NCI-H2171 treated with DMSO at 0.1 percent for 48 hours (cell line): ENCODE measurements at places on chromosomes 5 and 9.

DNA sequence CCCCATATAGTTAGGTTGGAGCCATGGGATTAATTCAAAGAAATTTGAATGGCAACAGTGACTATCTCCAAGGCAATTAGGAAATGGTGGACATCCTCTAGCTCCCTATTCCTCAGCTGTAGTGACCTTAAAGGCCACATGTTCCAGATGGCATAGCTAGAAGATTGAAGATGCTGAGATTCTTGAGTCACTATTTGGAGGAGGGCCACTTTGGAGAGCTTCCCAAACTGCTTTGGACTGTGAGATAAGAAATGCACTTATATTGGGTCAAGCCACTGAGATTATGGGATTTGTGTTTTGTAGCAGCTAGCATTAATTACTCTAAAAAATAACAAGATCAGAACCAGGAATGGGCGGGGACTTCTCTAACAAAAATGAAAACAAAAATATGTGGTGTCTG, 636.2 kb upstream of the CCNG1 start:
- DNase-seq: no peak

- no peak for DNase-seq
Observed at GRCh38 chr9:120532475-120532874, 47.5 kb downstream of the CDK5RAP2 start.

DNA sequence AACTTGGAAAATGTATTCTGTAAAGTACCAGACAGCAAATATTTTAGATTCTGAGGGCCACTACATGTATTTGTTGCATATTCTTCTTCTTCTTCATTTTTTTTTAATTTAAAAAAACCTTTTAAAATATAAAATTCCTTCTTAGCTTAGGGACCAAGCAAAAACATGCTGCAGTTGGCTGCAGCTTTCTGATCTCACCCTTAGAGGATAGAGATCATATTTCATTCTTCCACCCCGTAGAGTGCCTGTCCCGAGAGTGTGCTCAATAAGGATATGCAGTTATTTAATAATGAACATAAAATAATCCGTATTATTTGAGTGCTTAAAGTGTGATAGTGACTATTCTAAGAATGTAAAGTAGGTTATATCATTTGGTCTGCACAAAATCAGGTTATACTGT, 204.2 kb upstream of the CD180 start:
- peak; percentile 55 for DNase-seq

- DNase-seq: no peak
Observed at GRCh38 chr5:39195198-39195826, 24.1 kb downstream of the FYB1 start.

DNA sequence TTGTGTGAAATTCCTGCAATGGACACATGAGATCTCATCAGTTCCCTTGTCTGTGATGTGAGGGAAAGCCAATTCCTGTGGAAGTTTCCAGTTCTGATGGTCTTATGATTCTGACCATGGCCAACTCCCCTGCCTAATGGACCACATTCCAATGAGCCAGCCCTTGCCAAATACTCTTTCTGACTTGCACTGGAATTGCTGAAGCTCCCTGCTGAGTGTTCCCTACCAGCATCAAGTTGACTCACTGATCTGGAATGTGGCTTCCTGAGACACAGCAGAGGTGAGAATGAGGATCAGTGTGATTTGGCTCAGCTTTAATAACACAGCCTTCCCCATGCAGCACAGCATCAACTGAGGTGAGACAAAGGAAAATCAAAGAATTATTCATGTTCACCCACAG, 427.8 kb downstream of the KDM4C start:
- no peak for DNase-seq

GRCh38 chr5:163529698-163530097, 24.3 kb downstream of the MAT2B start:
- DNase-seq: no peak

- DNase-seq: no peak
Observed at GRCh38 chr5:128708841-128709240, 170.8 kb upstream of the FBN2 start.

DNA sequence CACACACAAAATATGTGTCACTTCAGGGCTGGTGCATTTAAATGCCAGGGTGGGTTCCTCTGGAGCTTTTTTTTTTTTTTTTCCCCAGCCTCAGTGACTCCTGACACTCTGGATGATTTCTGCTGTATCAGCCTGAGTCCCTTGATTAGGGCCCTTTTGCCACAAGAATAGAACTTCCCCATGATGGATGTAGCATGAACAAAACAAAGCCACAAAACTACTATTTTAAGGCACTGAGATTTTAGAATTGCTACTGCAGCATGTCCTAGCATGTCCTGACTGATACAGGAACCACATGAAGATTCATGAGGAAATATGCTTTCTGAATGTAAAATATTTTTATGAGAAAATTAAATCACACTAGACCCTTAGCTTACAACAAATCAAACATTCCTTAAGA, 13.9 kb upstream of the ADGRD2 start:
- no peak for DNase-seq

DNA sequence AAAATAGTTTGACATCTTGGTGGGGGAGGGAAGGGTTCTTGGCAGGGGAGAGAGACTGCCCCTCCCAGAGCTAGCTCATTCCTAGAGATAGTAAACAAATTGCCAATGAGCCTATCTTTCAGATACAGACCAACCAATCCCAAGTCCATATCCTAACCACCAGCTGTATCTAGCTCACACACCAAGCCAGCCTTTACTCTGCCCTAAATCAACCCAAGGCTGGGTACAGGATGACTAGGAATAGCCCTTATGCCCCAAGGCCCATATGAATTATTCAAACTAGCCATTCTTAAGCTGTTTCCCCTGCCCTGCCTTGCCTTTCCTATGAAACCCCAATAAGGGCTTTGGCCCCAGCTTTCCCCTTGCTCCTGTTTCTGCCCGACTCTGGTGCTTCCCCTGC, 281.3 kb upstream of the PANK3 start:
- DNase-seq: no peak

DNA sequence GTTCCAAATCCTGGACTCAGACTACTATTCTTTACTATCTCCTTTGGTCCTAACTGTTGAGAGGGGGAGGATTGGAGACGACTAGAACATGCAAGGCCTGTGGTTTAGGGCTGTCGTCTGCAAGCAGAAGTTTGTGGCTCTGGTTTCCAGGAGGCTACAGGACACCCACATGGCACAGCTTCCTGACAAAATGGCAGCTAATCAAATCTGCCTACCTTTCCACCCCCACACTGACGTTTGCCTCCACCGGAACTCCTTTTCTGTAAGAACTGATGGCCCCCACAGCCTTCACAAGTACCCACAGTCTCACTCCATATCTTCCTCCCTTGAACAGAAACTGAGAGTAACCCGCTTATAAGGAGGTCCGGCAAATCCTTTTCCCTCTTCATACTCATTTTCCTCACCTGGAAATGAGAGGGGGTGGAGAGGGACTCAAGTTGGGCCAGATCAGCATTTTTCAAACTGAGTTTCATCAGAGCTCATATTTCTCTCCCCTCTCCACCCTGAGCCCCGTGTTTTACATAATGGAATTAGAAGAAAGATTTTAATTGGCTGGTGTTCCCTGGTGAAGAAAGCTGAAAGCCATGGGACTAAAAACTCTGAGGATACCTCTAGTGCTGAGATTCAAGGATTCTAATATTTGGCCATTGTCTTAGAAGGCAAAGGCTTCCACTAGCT, 5.2 kb downstream of the SLC31A2 start:
- DNase-seq: no peak

DNA sequence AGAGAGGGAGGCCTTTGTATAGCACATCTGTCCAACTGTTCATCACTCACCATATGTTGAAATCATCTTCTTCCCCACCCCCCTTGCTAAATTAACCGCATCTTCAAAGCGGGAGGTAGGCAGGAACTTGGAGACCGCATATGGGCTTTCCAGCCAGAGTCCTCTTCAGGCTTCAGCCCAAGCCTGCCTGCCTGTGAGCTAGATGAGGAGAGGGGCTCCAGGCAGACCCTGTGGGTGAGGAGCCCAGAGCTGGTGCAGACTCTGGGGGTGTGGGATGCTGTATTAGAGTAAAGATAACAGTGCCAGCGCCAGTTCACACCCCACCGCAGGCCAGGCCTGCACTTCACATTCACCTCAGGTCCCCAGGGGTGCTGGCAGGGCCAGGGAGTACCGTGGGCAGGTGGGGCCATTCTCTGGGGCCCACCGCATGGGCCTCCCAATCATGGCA, 16.2 kb downstream of the PRRC2B start:
- DNase-seq: peak; percentile 94

DNA sequence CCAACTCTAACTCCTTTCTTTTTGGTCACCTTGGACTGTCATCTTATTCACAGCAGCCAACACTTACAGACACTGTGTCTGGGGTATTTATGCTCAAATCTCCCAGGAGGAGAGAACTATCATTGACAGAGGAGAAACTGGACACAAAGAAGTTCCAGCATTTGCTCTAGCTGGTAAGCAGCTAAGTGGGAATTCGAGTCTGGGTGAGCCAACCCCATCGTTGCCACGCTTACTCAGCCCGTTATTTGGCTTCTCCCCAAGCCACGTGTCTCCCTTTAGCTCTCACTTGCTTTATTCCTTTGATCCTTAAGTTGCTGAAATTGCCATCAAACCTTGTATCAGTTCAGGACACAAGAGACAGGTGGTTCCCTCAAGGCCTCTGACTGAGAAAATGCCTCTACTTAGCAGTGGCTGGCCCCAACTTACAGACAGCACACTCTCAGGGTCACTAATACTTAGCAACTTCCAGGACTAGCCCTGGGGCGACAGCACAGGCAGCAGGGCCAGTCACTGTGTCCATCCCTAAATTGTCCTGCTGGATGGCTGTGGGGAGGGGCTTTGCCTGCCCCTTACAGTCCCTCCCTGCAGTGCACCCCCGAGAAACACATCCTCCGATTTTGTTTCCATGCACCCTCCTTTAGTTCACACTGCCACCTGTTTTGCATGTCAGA, 1.4 kb downstream of the SLC36A2 start:
- DNase-seq: no peak

GRCh38 chr9:116565986-116566385, 121.1 kb upstream of the TRIM32 start:
- no peak for DNase-seq

DNA sequence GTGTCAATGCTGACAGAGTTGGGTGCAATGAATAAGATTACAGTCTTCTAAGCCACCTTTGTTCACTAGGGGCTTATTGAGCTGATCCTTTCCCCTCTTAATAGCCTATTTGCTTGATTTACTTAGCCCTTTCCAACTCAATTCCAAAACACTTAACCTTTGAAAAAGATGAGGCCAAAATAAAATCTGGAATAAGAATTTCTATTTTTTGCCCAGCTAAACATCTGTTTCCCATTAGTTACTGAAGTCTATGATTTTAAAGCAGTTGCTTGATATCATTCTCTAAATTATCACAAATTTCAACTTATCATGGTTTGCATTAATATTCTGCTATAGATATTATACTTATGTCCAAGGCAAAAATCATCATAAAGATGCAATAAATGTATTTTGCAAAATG, 1272.0 kb upstream of the ACO1 start:
- no peak for DNase-seq

DNA sequence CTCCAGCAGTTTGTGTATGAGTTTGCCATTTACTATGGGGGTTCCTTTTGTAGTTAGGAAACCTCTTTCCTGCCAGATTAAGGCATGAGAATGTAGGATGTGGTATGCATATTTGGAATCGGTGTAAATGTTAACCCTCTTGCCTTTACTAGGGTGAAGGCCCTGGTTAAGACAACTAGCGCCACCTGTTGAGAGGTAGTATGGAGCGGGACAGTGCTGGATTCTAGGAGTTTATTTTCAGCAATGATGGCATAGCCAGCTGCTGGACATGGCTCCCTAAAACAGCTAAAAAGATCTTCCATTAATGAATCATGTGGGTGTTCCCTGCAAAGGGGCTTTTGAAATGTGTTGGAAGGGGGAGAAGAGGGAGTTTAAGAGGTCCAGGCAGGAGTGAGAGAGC, 30.7 kb upstream of the GPX3 start:
- no peak for DNase-seq

GRCh38 chr5:103283120-103283519, 24.6 kb downstream of the MACIR start:
- no peak for DNase-seq

- no peak for DNase-seq
Observed at GRCh38 chr5:120152472-120152871, 311.6 kb upstream of the PRR16 start.

- DNase-seq: no peak
Observed at GRCh38 chr5:178107756-178108310, 5.5 kb upstream of the N4BP3 start.

GRCh38 chr9:27347889-27348288, 50.9 kb upstream of the EQTN start:
- DNase-seq: no peak

GRCh38 chr9:1460143-1460769, 410.1 kb downstream of the DMRT2 start:
- DNase-seq: peak; percentile 54

DNA sequence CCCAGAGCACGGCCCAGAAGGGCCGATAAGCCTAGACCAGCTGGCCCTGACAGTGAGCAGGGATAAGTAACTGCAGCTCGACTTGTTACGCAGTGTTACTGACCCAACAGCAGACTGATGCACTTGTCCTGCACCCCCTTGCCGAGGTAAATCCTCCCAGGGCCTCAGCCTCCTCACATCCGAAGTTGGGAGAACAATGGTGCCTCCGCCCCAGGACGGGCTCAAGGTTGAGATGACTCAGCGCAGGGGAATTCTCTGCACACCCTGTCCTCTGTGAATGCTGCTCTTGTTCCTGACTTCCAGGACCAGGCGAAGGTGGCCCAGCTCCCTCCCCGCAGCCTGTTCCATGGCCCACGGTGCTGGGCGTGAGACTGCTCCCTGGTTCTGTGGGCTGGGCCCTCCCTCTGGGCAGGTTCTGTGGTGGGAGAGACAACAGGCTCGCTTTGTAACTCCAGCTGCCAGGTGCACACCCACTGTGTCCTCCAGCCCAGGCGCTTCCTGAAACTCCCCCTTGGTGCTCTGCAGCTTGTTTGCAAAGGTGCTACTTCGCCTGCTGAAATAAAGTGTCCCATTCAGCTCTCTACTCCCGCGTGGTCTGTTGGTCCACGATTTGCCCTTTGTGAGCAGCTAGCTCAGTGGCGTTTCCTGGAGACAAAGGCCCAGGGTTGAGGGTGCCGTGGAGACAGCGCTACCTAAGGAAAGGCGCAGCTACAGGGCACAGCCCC, 40.1 kb upstream of the SLC6A19 start:
- DNase-seq: no peak

- peak; percentile 74 for DNase-seq
Observed at GRCh38 chr9:125509476-125509875, 197.5 kb downstream of the MAPKAP1 start.

GRCh38 chr9:450057-450456, 235.4 kb downstream of the DOCK8 start:
- DNase-seq: no peak

GRCh38 chr9:84903963-84904362, 234.4 kb downstream of the NTRK2 start:
- no peak for DNase-seq

DNA sequence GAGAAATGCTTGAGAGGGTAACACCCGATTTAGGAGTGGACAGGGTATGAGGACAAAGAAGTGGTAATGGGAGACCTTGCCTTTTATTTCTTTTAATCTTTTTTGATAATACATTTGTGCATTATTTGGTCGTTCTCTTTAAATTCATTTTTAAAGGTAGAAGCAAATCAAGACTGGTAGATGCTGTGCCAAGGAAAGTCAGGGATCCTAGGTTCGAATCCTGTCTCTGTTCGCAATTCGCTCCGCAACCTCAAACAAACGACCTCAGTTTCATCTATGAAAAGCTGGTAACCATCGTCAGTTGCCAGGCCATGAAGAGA, 353 bp upstream of the TMED9 start:
- no peak for DNase-seq

- DNase-seq: no peak
Observed at GRCh38 chr5:8516356-8516755, 647.4 kb downstream of the MTRR start.

- no peak for DNase-seq
Observed at GRCh38 chr5:61004448-61004847, 59.4 kb downstream of the NDUFAF2 start.
